CD4-positive, alpha-beta T cell treated with Interleukin-12 subunit alpha and Interleukin-12 subunit beta, for 1 hour (primary cell): ENCODE measurements at places on chromosomes 7 and 10.

DNA sequence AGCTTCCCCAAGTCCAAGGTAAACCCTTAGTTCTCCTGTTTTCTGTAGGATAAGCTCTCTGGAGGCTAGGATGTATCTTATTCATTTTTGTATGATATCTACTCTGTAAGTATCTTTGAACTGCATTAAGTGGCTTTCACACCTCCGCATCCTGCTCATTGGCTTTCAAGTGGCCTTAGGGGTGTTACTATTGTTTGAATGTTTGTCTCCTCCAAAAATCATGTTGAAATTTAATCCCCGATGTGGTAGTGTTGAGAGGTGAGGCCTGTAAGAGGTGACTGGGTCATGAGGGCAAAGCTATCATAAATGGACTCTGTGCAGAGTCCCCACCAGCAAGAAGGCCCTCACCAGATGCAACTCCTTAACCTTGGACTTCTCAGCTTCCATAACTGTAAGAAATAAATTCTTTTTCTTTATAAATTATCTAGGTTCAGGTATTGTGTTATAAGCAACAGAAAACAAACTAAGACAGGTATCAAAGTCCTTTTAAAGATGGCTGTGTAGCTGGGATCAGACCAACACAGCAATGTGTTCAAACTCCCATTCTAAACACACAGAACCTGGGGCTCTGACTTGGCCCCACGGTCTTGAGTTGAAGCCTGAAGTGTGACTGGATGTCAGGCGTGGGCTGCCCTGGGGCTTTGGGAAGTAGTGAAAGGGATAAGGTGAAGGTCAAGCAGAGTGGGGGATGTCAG lies 25.9 kb downstream of the TBXAS1 start:
- no peak for DNase-seq

DNA sequence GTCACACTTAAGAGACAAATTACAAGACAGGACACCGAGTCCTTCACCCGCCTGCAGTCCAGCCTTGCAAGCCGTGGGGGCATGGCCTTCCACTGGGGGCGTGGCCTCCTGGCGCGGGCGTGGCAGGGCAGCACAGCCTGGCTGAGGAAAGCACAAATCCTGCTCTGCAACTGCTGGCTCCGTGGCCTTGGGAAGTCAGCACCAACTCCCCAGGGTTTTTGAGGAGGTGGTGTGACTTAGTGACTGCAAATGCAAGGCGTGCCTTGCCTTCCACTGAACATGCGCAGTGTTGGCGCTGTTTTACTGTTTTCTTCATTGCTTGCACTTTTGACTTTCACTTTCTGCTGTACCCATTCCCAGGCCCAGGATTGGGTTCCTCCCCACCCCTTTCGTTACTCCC lies 12.9 kb upstream of the BMS1 start:
- no peak for DNase-seq

GRCh38 chr7:26592011-26592410 lies 272.4 kb downstream of the SKAP2 start:
- no peak for DNase-seq

DNA sequence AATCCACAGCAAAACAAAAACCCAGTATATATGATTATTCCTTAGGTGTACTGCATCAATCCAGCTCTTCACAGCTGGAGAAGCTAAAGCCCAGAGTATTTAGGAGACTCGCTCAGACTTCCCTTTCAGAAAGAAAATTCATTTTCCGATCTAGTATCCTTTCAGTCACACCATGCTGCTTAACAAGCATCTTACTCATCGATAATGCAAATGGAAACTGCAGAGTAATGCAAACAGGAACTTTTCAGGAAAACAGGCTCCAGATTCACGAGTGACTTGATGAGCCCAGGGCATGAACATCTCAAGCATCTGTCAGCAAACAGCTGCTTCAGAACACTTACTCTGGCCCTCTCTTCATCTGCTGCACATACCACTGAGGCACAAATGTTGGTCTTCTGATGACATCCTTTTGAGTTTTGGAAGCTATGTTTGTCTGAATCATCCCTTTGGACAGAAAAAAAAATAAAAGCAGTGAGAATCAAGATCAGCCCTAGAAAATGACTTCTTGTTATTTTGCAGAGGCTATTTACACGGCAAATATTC lies 24.9 kb upstream of the ZC3HAV1L start:
- no peak for DNase-seq

DNA sequence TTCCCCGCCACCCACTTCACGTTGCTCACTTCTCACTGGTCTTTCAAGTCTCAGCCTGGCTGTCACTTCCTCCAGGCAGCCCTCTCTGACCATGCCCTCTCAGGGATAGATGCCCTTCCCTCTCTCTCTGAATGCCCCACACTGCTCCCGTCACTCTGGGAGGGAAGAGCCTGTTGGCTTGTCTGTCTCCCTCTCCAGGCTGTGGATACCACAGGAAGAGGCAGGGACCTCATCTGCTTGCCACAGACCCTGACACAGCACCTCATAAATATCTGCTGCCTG lies 93.1 kb downstream of the OAT start:
- DNase-seq: no peak

DNA sequence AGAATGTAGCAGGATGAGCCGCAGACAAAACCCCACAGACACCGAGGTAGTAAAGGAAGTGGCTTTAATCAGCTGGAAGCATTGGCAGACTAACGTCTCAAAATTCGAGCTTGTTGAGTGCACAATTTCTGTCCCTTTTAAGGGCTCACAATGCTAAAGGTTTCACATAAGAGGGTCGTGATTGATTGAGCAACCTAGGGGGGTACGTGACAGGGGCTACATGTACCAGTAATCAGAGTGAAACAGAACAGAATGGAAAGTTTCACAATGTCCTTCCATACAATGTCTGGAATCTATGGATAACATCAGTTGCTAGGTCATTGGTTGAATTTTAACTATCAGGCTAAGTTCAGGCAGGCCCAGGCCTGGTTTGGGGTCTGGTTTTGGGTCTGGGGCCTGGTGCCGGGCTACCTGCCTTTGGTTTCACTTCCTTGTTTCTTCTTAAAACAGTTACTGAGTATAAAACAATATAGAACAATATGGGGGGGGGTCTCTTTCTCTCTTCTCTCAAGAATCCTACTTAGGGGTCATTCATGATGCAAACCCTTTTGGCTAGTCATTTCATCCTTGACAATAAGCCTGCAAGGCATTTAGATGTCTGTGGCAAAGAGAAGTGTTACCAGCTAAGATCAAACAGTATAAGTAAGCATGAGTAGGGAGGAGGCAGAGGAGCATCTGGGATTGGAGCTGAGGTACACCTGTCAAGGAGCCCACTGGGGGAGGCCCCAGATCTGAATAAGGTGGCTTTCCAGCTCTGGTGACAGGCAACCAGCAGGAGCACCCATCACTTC lies 364.1 kb downstream of the TNS3 start:
- DNase-seq: no peak

DNA sequence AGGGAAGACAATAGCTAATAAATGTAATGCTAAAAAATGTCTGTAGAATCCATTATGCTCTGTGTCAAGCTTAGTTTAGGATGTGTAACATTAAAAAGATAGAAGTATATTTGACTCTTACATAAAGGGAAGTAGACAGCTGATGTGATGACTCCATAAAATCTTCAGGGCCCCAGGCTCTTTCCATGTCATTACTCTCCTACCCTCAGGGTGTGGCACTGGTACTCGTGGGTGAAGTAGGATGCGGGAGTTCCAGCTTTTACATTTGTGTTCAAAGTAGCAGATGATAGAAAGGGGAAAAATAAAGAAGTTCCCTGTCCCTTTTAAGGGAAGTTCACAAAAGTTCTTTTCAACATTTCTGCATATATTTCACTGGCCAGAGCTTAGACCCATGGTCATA lies 157.1 kb downstream of the TSPAN12 start:
- no peak for DNase-seq

- no peak for DNase-seq
These were observed 21.0 kb downstream of the LRRC17 start for GRCh38 chr7:102933763-102934162.

- no peak for DNase-seq
These were observed 353.7 kb upstream of the ANKRD30A start for GRCh38 chr10:36771725-36772124.

DNA sequence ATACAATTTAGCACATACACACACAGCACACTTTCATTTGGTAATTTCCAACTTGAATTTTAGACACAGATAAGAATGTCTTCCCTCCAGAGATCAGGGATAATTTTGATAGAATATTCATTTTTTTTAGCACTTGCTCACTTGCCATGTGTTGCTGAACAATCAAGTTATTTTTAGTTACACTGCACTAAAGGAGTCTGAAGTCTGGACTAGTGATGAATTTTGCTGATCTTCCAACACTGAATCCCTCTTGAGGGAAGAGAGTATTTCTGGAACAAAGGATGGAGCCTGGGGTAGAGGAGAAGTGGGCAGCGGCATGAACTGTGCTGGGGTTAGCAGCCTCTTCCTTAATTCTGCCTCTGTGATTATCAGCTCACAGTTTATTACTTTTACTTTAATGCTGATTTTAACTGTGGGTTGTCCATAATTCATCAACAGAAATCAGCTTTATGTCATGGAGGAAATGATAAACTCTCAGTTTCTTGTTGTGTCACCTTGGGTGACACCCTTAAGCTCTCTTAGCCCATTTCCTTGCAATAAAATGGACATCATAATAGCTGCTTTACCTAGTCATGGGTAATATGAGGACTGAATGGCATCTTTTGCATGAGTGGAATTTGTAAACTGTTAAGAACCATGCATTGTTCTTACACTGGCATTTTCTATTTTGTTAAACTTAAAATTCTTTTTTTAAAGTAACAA lies 32.1 kb downstream of the SGPL1 start:
- no peak for DNase-seq

- DNase-seq: no peak
These were observed 19.7 kb downstream of the PDGFA start for GRCh38 chr7:499853-500485.

DNA sequence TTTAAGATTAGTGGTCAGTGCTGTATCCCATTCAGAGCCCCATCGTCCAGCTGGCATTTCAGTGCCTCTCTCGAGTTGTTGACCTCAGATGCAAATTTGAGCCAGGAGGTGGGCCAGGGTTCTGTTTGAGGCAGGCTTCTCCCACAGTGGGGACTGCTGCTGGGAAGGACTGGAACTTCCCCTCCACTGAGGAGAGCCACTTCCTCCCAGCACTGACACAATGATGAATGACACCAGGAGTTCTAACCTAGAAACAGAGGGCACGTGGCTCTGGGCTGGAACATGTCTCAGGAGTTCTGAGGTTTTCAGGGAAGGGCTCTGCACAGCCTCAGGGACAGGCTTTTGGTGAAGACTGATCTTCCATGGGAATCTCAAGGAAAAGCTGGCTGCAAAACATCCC lies 18.3 kb upstream of the BTBD16 start:
- DNase-seq: no peak

DNA sequence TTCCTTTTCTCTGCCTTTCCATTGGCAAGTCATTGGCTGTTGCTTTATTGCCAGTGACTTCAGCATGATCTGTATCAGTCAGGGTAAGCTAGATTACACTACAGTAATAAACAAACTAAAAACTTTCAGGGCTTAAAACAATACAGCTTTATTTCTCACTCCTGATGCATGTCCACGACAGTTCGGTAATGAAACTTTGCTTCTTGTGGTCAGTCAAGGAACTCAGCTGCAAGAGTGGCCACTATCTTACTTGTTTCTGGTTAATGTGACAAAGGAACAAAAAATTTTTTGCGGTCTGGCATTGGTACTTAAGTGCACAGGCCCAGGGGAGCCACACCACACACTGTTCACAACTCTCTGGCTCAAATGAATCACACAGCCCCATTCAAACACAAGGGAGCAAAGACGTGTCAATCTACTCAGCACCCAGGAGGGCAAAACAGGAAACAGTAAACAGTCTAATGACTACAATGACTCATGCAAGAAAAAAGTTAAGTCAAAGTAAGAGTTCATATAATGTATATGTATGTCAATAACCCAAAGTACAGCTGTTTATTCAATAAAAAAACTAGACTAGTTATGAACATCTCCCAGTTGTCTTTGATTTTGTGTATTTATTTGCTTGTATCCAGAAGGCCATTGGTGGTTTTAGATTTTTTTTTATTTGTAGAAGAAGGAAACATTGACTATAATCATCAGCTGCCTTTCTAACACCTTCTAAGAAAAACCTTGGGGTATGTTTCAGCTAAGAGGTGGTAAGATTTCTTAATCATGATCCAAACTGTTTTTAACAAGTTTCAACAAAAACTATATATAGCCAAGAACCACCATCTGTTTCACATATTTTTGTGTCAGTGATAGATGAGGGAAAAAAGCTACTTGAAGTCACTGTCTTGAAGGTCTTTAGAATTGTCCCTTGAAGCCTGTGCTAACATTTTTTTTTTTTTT lies 134.4 kb upstream of the FAM3C start:
- DNase-seq: peak; percentile 63

DNA sequence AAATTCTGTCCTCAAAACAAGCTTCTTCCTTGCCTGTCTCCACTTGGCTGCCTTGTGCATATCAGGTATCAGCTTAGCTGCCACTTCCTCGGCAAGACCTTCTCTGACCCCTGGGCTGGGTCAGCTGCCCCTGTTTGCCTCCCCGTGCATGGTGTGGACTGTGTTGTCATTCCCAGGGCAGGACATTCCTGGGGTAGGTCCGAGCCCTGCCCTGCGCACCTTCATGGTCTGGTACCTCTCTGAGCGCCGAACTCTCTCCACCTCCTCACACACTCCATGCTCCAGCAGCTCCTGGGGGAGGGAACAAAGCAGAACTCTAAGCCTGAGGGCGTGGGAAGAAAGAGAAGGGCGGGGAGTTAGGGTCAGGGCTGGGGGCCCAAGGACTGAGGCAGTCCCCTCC lies 3.8 kb downstream of the POLM start:
- no peak for DNase-seq

GRCh38 chr10:28838908-28839307 lies 161.6 kb downstream of the BAMBI start:
- DNase-seq: no peak

- peak; percentile 73 for DNase-seq
These were observed 73.8 kb upstream of the SFMBT2 start for GRCh38 chr10:7484456-7485243.

GRCh38 chr7:38545977-38546376 lies 85.2 kb downstream of the AMPH start:
- no peak for DNase-seq

DNA sequence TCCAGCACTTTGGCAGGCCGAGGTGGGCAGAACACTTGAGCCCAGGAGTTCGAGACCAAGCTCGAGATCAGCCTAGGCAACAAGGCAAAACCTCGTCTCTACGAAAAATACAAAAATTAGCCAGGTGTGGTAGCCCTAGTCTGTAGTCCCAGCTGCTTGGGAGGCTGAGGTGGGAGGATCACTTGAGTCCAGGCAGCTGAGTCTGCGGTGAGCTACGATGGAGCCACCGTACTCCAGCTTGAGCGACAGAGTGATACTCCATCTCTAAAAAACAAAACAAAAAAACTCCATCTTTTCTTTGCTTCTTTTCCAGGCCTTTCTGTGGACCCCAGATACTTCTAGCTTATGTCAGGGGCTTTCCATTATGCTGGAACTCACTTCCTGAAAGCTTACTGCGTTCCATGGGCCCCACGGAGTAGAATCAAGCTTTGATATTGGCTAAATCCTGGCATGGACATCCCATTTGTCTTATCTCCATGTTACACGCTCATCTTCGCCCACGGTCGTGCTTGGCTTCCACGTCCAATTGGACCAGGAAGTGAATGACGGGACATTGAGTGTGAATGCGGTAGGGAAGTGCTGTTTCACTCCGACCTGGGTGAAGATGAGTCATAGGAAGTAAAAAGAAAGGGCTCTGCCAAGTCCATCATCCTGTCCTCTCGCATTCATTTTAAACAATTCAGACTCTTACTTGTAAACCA lies 45.7 kb downstream of the FAM171A1 start:
- no peak for DNase-seq
